ENCODE measurements at places on chromosomes 3 and 15.

- DNase-seq, result peak; percentile 24
Measured at GRCh38 chr15:79283252-79284048, 928 bp downstream of the ANKRD34C start.

GRCh38 chr3:143287403-143287802, 167.8 kb downstream of the CHST2 start:
- DNase-seq, result no peak

DNA sequence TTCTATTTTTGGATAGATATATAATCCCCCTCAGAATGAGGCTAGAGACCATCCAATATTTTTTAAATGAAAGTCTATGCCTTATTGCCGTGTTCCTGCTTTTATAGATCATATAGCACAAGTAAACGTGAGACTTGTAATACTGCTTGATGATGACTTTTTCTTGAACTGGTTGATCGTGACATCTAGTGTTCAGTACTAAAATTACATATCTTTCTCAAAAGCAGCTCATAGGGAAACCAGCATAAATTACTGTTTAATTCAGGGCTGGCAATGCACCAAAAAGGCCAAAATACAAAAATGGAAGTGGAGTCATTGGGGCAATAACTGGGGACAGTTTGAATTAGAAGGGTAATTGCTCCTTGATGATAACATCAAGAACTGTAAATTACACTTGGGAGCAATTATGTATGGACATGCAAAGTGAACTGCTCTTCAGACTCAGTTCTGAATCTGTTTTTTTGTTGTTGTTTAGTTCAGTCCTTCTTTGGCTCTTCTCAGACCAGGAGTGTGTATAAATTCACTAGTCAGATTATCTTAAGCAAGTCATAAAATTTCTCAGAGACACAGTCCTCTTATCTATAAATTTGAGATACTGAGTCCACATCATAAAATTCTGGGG, 325.3 kb downstream of the THSD4 start:
- DNase-seq, result peak; percentile 85

DNA sequence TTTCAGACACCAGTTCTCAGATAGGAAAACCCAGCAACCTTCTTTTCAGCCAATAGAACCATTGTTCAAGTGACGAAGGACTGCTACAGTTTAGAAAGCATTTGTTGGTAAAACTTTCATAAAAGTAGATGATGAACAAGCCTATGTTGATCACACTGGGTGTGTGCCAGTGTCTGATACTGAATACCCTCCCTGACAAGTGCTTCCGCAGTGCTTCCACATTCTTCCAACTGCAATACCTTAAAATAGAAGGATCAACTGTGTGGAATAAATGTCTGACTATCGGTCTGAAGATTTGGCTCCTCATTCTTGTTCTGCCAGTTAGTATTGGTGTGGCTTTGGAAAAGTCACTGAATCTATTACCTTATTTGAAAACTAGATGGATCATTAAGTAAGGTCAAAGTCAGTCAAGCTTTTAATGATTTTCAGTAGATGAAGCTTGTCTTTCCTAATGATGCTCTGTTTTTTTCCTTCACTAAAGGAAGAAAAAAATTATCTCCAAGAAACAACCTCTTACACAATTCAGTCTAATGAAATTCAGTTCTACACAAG, 479.4 kb upstream of the CBLB start:
- no peak for DNase-seq

GRCh38 chr3:132284781-132285619, 32.2 kb upstream of the ACP3 start:
- DNase-seq, result no peak

DNA sequence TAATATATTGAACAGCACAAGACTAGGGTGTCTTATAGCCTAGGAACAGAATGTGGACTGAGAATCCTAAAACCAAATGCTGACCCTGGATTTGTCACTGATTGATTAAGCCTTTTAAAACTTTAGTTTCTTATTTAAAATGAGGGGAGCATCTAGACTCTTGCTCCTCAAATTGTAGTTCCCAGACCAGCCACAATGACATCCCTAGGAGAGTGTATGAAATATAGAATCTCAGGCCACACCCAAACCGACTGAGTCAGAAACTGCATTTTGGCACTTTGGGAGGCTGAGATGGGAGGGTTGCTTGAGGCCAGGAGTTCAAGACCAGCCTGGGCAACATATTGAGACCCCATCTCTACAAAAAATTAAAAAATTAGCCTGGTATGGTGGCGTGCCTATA, 287.8 kb upstream of the UMPS start:
- DNase-seq, result peak; percentile 3

DNA sequence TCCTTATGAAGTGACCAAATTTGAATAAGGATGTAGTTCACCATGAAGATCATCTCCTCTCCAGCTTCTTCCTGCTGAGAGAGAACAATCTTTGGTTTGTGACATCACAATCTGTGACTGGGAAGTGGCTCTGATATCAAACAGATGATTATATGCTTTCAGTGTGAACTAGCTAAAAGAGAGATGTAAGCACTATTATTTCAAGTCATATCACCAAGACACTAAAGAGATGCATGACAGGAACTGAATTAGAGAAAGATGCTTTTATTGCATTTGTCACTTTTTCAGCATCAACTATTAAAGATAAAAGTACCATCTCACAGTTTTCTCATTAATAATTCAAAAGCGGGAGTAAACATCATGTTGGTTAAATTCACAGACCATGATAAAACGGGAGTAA, 3.5 kb downstream of the CHRM5 start:
- DNase-seq, result no peak

DNA sequence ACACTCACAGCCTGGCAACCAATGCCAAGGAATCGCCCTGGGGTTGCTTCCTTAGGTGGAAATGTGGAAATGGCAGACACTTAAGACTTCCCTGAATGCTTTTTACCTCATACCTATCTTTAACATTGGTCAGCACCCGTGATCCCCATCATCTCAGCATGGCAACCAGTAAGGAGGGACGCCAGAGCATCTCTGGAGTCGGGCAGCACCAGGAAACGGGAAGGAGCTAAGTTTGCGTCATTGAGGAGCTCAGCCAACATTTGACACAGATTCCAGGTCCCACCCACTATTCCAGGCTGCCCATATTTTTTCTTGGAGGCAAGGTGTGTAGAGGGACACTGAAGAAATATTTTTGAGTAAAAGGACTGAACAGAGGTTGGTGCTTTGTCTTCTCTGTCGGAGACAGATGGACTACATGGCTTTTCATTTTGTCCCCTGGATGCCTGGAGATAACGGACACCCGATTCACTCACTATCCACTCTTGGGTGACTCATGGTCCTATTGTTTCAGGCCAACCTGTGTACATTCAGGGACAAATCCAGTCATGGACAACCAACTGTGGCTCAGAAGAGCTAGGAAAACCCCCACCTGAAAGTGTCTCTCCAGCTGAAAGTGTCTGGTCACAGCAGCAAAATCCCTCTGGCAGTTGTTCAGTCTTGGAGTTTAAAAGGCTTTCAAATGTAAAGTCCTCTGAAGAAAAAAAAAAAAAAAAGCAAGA, 70.4 kb upstream of the OXTR start:
- no peak for DNase-seq

DNA sequence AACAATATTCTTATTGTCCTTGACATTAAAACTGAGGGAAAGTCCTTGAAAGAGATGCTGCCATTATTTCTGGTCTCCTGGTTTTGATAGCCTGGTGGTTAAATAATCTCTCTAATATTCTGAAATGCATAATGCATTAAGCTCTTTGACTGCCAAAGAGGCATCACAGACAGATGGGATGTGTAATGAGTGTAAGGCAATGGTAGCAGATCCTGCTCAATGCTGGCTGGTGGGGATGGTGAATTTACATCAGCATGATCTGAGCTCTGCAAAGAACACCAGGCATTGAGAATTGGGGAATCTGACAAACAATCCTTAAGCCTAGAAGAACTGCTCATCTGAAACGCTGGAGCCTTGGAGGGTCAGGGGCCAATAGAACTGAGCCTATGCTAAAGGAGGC, 528.6 kb upstream of the LMCD1 start:
- DNase-seq, result no peak

GRCh38 chr15:66711862-66712261, 9.8 kb downstream of the SMAD6 start:
- no peak for DNase-seq

Data from fibroblast of mammary gland (primary cell).